ENCODE measurements at places on chromosomes 5 and 9.

- peak; percentile 61 for DNase-seq
Measured at GRCh38 chr9:2039294-2040180, 24.4 kb downstream of the SMARCA2 start.

- DNase-seq = no peak
Measured at GRCh38 chr5:55141945-55142690, 17.9 kb upstream of the GPX8 start.

DNA sequence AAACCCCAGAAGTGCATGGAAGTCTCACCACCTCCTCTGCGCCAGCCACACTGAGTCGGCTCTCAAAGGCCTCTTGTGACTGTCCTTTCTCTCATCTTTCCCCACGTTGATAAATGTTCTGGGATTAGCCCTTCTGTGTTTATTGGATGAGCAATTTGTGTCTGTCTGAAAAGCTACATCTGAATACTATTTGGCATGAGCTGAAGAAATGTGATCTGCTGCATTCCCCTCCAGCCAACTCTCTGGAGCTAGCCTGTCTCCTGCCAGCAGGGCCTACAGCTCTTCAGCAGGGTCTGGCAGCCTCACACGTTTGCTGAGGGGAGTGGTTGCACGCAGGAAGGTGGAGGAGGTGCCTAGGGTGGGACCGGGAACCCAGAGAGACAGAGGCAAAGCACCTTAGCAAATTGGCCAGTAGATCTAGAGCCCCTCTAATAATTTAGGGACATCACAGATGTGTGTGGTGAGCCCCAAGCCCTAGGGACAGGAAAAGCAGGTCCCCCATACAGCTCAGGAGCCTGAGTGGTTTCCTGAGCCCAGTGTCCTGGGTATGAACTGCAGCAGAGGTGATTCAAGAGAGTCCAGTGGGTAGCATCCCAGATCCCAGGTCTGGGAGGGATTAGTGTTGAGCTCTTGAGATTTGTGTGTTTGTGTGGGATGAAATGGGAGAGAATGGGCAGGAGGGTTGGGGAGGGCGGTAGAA is 20.5 kb upstream of the B4GALT1 start:
- DNase-seq = peak; percentile 85

DNA sequence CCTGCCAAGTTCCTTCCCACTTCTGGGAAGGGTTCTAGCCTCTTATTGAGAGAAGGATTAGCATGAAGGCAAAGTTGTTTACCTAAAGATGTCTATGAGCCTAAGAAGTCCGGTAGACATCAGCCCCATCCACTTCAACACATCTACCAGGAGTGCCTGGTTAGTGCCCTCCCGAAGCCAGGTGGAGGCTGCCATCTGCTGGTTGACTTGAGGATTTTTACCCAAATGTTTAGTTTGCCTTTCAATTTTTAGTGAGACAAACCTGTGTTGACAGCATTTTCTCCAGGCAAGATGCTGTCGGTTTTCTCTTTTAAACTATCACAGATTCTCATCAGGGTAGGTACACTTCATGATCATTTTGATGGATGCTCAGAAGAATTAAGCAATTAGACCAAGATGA is 83.6 kb upstream of the TNFSF8 start:
- DNase-seq = peak; percentile 78

- no peak for DNase-seq
Measured at GRCh38 chr5:78554670-78555069, 93.9 kb downstream of the LHFPL2 start.

GRCh38 chr5:157486861-157487260 is 26.8 kb downstream of the NIPAL4 start:
- no peak for DNase-seq

DNA sequence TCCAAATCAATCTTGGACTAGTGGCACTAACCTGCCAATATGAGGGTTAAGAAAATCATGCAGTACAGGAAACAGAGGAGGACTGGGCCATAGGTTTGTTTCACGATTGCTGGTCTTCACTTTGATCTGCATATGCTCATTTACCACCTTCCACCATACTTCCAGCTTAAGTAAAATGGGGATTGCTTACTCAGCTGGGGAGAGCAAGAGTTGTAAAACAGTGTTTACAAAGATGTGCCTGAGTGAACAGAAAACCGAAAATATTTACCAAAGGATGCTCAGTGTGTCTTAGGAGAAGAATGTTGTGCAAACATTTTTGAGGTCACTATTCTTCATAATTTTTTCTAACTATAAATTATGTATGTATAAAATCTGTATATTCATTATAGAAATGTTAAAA is 65.1 kb upstream of the DNAH5 start:
- no peak for DNase-seq

- no peak for DNase-seq
Measured at GRCh38 chr9:121797081-121797480, 145.6 kb downstream of the DAB2IP start.

DNA sequence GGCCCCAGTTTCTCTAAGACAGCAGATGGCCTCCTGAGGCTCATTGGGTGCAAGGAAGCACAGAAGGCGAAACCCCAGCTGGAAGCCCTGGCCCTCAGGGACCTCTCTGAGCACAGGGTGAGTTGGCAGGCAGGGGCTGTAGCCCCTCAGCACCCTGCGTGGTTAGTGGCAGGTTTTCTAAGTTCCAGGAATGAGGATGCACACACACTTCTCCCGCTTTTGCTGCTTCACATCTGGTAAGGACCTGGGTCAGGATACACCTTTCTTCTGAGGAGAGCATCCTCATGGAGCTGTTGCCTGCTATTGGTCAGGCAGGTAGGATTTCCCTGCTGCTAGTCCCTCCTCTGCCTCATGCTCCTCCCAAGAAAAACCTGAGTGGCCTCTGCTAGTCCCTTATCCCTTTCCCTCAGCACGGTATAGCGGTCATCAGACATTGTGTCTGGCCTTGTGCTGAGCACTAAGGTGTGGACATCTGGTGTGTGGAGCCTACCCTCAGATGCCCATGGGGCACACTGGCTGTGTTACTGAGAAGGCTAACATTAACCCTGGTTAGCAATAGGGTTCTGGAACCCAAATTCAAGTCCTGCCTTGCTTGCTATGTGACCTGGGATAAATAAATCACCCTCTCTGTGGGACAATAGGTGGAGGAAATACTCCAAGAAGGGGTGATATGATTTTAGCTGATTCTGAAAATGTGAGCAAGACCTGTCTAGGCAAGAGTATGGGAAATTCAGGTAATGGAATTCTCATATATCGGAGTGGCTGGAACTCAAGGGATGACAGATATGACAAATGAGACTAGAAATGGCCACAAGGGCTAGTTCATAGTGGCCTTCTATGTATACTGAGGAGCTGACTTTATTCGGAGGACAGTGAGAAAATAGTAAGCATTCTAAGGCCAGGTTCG is 1.6 kb downstream of the SLC22A4 start:
- DNase-seq = no peak

GRCh38 chr5:66443462-66444130 is 152.6 kb upstream of the MAST4 start:
- no peak for DNase-seq

DNA sequence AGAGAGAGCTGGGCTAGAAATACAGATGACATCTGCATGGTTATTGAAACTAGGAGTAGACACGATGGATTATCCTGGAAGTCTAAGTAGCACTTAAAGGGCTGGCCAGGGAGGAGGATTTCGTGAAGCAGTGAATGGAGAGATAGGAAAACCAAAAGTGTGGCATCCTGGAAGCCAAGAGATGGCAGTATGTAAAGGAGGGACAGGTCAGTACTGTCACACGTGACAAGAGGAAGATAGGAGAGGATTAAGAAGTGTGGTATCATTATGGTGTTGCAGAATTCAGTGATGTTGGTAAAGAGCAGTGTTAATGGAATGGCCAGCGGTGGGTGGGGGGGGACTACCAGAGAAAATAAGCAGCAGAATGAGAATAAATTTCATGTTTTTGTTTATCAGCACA is 11.7 kb downstream of the RAD23B start:
- DNase-seq = no peak

DNA sequence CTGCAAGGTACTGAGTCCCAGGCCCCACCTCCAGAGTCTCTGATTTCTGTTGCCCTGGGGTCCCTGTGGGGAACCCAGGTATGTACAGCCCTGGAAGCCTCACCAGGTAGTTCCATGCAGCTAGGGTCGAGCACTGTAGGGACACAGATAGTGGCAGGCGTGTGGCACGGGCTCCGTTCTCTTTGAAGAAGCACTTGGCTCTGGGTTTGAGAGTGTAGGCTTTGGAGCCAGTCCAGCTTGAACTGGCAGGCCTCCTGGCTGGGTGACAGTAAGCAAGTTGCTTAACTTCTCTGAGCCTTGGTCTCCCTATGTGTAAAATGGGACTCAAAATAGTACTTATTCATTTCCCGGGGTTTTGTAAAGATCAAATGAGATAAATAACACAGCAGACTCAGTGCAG is 5.6 kb downstream of the OLFM1 start:
- DNase-seq = no peak

GRCh38 chr5:141223112-141223783 is at the start of gene PCDHB14:
Gene PCDHB14 (plus strand): TSS chr5:141223343. CDS start chr5:141223506, 163 bp downstream.
- no peak for DNase-seq

DNA sequence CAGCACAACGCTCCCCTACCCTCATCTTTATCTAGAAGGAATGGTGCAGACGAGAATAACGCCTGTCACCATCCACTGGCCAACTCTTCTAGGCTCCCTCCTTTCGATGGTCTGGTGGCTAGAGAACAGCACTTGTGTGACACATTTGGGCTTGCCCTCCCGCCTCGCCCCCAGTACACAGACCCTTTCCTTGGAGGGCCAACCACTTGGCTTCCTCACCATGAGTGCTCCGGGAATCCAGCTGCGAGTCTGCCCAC is 1.4 kb downstream of the GNAQ start:
- peak; percentile 12 for DNase-seq

DNA sequence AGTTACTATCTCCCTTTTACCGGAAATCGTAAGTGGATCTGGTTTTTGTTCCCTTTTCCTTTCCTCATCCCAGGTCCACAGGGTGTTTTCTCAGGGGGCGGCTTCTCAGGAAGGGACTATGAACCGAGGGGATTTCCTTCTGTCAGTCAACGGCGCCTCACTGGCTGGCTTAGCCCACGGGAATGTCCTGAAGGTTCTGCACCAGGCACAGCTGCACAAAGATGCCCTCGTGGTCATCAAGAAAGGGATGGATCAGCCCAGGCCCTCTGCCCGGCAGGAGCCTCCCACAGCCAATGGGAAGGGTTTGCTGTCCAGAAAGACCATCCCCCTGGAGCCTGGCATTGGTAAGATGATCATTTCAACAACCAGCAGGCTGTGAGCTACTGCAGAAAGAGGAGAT is 75.8 kb downstream of the GOLPH3 start:
- peak; percentile 77 for DNase-seq

- DNase-seq = no peak
Measured at GRCh38 chr9:129836311-129837007, 1.2 kb downstream of the USP20 start.

DNA sequence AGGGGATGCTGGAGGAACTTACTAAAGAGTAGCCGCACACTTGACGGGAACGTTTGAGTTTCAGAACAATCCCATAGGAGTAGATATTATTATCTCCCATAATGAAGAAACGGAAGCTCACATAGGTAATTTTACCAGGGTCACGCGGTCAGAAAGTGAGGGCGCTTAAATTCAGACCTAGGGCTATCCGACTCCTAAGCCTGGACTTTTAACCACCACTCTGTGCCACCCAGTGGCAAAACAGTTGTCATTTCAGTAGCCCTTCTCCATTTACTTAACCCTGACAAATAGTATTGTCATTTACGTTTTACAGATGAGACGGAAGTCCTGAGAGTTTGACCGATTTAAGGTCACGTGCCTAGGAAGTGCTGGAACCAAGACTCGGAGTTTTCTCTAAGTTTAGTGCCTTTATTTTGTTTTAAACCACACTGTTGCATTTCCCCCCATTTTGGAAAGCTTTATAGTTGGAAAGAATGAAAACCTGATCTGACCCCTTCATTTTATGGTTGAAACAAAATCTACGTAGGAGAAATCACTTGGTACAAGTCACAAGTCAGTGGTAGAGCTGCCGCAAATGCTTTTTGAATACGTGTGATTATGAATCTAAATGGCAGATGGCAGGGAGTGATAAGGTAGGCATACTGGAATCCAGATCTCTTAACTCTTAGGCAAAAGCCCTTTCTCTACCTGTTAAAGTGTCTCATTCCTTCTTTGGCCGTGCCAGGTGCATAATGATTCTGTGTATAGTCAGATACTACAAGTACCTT is 650 bp downstream of the MRRF start:
- DNase-seq = no peak

- DNase-seq = no peak
Measured at GRCh38 chr5:14801792-14802191, 69.8 kb downstream of the ANKH start.

- DNase-seq = no peak
Measured at GRCh38 chr5:1509346-1510085, 14.2 kb downstream of the LPCAT1 start.

DNA sequence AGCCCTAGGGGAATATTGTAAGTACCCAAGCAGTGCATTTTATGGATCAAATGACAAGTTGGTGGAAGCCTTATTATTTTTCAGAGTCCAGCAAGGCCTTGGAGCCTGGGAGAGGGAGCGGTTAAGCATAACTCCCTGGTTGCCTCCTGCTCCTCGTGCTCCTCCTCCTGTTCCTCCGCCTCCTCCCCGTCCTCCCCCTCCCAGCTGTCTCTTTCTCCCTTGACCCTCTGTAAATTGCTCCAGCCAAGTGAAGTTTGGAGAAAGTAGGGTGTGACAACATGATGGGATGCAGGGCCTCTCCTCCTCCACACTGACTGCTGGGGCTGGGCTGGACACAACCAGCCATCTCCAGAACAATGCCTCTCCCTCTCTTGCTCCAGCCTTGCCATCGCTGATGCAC is 586.9 kb downstream of the CCDC171 start:
- DNase-seq = peak; percentile 56

DNA sequence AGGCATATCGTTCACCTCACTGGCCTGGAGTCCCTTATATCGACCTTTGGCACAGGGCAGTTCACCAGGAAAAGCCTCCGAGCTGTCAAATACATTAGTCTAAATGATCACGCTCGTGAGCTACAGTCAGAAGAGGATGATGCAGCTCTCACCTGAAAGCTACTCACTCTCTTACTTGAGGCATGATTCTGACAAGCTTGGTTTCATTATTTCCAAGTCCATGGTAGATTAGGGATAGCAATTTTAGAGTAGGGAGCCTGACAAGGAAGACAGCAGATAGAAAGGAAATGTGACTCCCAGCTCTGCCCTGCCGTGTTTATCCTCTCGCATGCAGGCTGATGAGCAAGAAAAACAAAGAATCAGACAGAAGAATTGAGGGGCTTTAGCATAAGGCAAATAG is 98.0 kb upstream of the MAP1B start:
- no peak for DNase-seq

GRCh38 chr9:18423791-18424531 is 50.0 kb upstream of the ADAMTSL1 start:
- no peak for DNase-seq

DNA sequence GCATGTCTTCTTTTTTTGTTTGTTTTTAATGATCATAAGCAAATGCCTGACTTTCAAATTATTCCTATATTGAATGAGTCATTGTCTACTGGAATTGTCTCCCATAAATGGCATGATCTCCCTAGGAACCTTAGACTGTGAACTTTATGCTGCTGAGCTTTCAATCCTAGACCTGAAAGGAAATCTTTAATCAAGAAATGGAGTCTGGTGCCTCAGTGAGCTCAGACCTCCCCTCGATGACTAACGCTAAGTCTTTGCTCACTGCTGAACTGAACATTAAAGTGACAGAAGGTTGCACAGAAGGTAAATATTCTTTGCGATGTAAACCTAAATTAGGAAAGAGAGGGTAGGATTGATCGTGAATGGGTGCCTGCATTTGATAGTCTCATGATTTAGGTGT is 745.2 kb upstream of the WWC1 start:
- no peak for DNase-seq
